ENCODE measurements at places on chromosomes 5 and 9.

- DNase-seq: no peak
Observed at GRCh38 chr5:23675456-23675855, 168.0 kb downstream of the PRDM9 start.

- no peak for DNase-seq
Observed at GRCh38 chr9:6715755-6716643, 41.8 kb upstream of the KDM4C start.

- DNase-seq: no peak
Observed at GRCh38 chr9:90325913-90326653, 316.5 kb downstream of the DIRAS2 start.

- DNase-seq: no peak
Observed at GRCh38 chr5:139117342-139117884, 80.8 kb downstream of the SIL1 start.

- DNase-seq: no peak
Observed at GRCh38 chr9:133169102-133169501, 5.4 kb upstream of the GBGT1 start.

DNA sequence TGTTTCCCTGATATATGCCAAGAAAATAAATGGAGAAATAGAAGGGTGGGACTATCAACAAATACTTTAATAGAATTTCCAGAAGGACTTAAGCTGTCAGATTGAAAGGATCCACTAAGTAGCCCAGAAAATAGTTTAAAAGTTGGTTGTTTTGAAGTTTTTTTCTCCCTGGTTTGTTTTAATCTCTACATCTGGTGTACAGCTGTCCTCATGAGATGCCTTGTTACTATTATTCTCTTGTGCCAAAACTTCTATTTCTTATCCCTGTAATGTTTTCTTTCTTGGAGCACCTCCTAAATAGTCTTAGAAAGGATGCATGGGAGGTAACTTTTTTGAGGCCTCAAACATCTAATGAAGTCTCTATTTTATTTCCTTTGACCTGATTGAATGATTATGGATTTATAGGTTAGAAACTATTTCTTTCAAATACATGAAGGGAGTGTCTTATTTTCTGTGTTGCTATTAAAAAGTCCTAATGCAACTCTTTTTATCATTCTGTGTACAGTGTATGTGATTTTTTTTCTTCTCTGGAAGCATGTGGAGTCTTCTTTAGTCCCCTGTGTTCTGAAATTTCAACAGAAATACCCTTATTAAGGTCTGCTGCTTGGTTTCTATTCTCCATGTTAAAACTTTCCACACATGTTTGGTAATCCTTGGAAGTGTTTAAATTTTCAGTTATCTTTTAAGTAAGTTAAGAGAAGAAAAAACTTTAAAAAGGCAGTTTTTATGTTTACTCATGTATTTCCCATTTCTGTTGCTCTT lies 140.0 kb upstream of the CDKN2B start:
- DNase-seq: no peak

DNA sequence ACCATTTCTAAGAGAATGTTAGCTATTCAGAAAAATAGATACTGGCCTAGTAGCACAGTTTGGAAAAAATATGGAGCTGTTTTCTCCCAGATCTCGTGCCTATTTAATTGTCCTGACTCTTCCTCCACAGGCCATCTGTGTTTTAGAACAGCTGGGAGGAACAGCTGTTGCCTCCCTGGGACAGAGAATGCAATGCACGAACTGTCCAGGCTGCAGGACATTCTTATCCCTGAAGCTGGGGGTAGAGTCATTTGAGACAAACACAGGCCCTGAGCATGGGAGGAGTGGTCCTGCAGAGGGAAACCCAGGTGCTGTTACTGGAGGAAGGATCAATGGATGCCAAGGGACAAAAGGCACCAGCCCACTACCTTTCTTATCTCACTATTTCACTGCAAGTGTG lies 20.9 kb upstream of the SPARC start:
- no peak for DNase-seq

- no peak for DNase-seq
Observed at GRCh38 chr5:135375040-135375793, 23.8 kb downstream of the MACROH2A1 start.

DNA sequence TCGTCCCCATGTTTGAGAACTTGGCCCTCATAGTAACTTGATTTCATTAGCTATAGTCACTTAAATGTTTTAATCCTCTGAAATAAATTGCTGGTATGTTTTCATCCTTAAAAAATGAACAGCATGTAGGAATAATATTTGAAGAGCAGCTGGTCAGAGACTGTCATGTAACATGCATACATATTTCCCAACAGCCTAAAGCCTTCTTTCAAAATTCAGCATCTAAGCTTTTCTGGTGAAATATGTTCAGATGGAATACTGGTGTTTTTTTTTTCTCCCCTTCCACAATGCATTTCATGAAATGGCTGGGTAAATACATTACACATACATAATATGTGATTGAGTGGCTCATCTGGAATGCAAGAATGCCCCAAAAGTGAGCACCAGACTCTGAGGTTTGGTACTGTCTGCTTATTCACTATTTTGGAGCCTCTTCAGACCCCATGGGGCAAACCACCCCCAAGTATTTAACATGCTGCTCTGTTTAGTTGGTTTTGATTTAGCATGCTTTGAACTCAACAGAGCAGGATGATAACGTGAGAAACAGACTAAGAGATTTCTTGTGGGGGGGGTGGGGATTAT lies 94.0 kb downstream of the SMARCA2 start:
- DNase-seq: no peak

DNA sequence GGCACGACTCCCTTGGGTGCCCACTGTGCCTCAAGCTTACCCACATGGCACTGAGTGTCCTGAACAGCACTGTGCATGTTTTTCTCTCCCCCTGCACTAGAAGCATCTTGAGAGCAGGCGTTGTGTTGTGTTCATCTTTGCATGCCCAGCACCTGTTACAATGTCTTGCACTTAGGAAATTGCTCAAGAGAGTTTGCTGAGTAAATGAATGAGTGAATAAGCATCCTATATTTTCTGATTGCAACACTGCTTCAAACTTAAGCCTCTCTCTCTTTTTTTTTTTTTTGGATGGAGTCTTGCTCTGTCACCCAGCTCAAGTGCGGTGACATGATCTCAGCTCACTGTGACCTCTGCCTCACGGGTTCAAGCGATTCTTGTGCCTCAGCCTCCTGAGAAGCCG lies 94.5 kb downstream of the LMNB1 start:
- DNase-seq: no peak

DNA sequence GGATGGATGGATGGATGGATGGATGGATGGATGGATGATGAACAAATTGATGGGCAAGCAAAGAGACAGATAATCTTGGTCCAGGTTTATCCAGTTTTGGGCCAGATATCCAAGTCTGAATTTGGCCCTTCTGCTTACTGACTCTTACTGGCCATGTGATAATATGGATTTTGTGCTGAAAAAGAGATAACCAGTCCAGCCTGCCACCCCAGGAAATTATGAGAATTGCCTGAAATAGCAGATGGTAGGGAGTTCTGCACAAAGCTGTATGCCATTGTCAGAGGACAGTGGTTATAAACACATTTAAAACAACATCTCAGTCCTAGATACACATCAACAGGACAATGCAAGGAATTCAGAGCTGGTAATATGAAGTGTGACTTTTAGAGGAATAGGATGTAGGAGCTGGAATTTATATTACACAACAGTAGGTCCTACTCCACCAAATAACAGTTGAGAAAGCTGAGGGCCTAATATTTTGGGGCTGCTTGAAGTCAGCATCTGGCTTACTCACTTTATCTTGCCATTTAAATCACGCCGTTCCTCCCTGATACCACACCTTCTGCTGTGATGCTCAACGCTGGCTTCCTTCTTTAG lies 9.0 kb upstream of the FAT2 start:
- DNase-seq: no peak

GRCh38 chr5:116078199-116078598 lies 6.6 kb upstream of the COMMD10 start:
- no peak for DNase-seq

GRCh38 chr9:84742261-84742660 lies 72.7 kb downstream of the NTRK2 start:
- no peak for DNase-seq

GRCh38 chr5:53288511-53288910 lies 179.0 kb upstream of the MOCS2 start:
- DNase-seq: no peak

GRCh38 chr5:149944666-149945065 lies at the start of gene PDE6A:
PDE6A (minus strand) TSS chr5:149944793; CDS start chr5:149944673, 120 bp downstream.
- DNase-seq: no peak

DNA sequence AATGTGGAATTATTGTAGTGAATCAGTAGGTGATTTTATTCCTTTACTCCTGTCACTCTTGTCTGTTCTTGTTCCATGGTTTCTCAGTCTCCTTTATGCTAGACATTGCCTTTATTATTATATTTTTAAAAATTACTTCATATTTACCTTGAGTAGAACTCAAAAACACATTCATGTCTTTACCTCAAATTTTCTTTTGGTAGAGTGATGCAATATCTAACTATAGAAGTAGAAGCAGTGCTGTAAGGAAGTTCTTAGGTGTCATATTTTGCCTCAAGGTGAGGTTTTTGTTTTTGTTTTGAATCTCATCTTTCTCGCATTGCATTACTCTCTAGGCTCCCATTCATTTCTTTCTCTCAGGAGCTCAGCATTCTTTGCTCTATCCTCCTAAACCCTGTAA lies 12.2 kb downstream of the IPO11 start:
- no peak for DNase-seq

DNA sequence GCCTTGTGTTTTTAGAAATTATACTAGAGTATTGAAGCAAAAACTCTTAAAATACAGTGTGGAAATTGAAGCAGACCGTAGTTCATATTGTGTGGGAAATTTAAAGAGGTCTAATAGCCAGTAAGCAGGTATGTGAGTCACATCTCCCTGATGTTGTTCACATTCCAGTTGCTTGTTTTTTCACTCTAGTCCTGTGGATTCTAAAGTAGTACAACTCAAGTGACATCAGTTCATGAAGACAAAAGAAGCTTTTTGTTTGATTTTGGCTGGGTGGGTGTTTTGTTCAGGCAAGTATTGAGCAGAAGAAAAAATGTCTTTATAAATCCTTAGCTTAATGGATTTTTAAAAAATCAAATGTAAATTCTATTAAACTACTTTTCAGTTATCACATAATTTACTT lies 216.2 kb downstream of the MAN2A1 start:
- no peak for DNase-seq

DNA sequence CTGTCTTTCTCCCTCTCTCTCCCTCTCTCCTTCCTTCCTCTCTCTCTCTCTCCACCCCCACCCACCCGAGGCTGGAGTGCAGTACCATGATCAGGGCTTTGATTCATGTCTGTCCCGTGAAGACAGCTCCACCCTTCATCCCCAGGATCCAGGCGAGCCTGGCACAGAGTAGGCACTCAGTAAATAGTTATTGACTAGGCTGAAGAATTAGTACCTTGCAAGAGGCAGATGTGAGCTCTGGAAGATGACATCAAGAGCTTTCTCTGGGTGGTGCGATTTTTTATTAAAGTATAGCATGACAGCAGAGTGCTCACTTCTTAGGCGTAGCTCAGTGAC lies 24.0 kb upstream of the WDR38 start:
- DNase-seq: no peak

GRCh38 chr5:158013303-158013702 lies 154.4 kb upstream of the CLINT1 start:
- no peak for DNase-seq

- no peak for DNase-seq
Observed at GRCh38 chr9:16202914-16203728, 650.3 kb downstream of the CCDC171 start.

DNA sequence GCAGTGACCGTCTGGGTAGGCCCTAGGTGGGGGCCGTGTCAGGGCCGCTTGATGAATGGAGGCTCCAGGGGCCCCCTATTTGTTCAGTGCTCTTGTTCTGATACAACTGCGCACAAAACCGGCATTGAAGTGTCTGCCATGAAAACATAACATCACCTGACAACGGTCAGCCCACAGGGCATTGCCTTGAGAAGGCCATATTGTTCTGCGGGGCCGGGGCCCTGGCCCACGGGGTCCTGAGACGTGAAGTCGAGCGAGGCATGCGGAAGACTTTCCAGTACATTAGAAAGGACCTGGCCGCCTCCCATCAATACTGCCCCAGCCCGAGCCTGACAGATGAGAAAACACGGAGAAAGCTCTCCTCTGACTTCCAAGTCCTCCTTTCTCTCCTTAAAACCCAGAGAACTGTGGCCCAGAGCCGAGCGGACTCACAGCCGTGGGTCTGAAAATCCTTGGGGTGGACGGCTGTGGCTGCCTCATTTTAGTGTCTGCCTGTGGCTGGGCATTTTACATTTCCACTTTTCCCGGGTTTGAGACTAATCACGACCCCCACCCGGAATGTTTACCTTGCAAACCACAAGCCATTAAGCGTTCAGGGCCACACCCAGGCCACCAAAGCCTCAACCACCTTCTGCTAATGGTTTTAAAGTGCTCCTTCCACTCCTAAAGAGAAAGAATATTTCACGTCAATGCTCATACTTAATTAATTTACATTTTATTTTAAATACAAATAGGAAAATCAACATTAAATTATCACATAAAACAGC lies 391.0 kb upstream of the IRX2 start:
- no peak for DNase-seq

GRCh38 chr5:119655061-119655460 lies 25.7 kb downstream of the FAM170A start:
- DNase-seq: no peak

DNA sequence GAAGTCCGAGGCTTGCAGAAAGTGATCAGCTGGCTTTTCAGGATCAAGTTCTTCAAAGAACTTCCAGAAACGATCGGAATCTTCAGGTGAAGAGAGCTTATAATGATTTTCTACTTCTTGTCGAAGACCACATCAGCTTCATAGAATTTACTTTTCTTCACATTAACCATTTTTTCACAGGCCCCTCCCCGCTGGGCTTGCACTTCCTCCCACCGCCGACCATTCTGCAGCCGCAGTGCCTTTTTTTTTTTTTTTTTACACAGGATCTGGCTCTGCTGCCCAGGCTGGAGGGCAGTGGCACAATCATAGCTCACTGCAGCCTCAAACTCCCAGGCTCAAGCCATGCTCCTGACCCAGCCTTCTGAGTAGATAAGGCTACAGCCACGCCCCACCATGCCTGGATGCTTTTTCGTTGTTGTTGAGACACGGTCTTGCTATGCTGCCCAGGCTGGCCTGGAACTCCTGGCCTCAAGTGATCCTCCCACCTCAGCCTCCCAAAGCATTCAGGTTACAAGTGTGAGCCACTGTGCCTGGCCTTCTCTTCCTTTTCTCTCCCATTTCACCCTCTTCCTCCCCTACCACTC lies 15.3 kb upstream of the RNF130 start:
- no peak for DNase-seq

DNA sequence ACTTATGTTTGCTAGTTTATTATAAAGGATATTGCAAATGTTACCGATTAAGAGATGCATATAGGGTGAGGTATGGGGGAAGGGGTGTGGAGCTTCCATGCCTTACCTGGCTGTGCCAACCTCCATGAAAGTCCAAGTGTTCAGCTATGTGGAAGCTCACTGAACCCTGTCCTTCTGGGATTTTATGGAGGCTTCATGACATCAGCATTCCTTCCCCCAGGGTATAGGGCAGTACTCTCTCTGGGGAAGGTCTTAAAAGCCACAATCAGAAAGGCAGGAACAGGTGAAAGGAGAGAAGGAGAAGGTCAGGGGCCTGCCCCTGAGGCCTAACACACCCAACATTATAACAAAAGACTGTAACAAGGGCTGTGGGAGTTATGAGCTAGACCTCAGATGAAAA lies 592.6 kb downstream of the PDE4D start:
- no peak for DNase-seq

Measured in esophagus squamous epithelium (tissue), 5 donors.